ENCODE measurements at places on chromosomes 1 and 21.

DNA sequence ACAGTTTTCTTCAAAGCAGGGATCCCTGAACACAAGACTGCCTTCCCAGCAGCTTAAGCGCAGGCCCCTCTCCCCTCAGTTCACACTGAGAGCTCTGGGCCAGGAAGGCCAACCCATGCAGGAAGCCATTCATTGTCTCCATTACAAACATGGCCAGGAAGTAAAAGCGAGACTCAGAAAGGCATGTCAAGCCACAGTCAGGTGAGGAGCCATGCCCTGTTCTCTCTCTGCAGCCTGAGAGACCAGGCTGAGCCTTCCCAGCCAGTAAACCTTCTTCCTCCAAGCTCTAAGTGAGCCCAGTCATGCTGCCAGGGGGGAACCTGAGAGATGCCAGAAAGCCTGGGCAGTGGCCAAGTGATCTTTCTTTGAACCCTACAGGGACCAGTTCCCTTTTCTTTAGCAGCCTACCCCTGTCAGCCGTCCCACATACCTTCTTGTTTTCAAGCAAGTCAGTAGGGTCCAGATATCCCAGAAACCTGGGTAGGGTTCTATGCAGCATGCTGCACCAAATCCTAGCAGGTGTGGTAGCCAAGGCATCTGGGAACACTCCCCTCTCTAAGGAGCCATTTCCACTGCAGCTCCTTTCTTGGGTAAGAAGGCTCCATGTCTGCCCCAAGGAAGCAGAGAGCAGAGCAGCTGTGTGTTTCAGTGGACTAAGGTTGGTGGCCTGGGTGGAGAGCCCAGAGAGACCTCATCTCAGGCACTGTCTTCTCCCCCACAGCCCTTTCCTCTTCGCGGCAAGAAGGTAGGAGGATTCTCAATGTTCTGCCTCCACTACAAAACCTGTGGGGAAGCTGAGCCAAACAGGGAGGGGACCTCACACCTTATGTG is 977 bp downstream of the TRAF3IP3 start:
- no peaks in the 10 kb centered on the region for H3K36me3 ChIP-seq
- no peak overlapping the region for H3K27ac ChIP-seq
- peaks cover 11% of the 10 kb centered on the region for H3K27me3 ChIP-seq
- peaks cover 17% of the 10 kb centered on the region for H3K4me1 ChIP-seq
- H3K4me3 ChIP-seq: no peak overlapping the region

DNA sequence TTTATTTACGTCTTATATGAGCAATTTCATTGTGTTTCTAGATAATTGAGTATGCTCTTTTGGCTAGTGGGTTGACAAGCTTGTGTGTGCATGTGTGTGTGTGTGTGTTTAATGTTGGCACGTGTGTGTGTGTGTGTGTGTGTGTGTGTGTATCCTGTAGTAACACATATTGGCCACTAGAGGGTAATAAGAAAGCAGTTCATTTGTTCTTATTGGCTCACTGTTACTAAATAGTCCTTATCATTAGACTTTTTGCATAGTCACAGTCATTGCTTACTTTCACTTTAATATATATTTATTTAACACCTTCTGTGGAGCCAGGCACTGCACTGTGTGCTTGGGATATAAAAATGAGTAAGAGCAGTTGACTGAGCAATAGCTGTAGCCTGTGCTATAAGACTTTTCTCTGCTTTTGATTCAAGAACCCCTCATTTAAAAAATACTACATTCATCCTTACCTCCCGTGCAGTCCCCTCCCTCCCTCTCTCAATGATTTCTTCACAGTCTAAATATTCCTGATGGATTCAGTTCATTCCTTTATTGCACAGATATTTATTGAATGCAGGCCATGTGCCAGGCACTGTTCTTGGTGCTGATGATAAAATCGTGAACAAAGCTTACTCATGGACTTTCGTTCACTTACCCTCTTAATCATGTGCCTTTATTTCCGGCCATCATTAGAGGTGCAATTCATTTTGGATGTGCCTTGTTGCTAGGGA is 96.7 kb downstream of the DYRK1A start:
- peaks cover under 1% of the 10 kb centered on the region for H3K36me3 ChIP-seq
- no peak overlapping the region for H3K27ac ChIP-seq
- DNase-seq: no peak
- H3K4me1 ChIP-seq: peaks cover 30% of the 10 kb centered on the region
- no peak overlapping the region for H3K4me3 ChIP-seq

- no peak overlapping the region for H3K4me3 ChIP-seq
- peaks cover 2% of the 10 kb centered on the region for H3K27me3 ChIP-seq
- no peaks in the 10 kb centered on the region for H3K36me3 ChIP-seq
- H3K27ac ChIP-seq: no peak overlapping the region
Measured at GRCh38 chr1:232940262-232940661, 10.1 kb upstream of the NTPCR start.

- DNase-seq: no peak
- no peak overlapping the region for H3K27ac ChIP-seq
- H3K27me3 ChIP-seq: no peaks in the 10 kb centered on the region
- no peaks in the 10 kb centered on the region for H3K36me3 ChIP-seq
- no peak overlapping the region for H3K4me3 ChIP-seq
Measured at GRCh38 chr1:204017032-204017431, 55.9 kb upstream of the SOX13 start.

DNA sequence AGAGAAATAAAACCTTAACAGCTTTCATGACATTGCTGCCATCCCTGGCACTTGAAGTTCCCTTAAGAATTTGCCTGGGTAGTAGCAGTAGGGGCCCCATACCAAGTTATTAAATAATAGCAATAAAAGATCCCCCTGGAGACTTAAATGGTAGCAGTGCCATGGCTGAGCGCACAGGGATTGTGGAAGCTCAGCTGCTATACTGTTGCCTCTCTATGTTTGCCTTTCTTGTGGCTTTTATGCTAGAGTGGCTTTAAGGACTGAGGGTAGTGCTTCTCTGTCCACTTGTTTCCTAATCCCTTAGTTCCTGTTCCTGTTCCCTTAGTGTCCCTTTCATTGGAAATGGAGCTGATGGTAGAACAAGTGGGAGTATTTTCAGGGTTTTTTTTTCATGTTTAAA is 42.1 kb downstream of the NCF2 start:
- no peak overlapping the region for H3K4me3 ChIP-seq
- no peaks in the 10 kb centered on the region for H3K27me3 ChIP-seq
- peak overlapping the region; percentile 65 for H3K27ac ChIP-seq
- H3K4me1 ChIP-seq: peaks cover 60% of the 10 kb centered on the region
- H3K36me3 ChIP-seq: peaks cover 29% of the 10 kb centered on the region

- H3K27ac ChIP-seq: no peak overlapping the region
- H3K4me1 ChIP-seq: peaks cover 7% of the 10 kb centered on the region
- H3K4me3 ChIP-seq: peak overlapping the region; percentile 45
- peaks cover 60% of the 10 kb centered on the region for H3K36me3 ChIP-seq
- H3K27me3 ChIP-seq: no peaks in the 10 kb centered on the region
Measured at GRCh38 chr1:37567023-37567422, 10.3 kb downstream of the DNALI1 start.

GRCh38 chr1:41656068-41656467 is 171.6 kb upstream of the EDN2 start:
- no peak overlapping the region for H3K27ac ChIP-seq
- no peak overlapping the region for H3K4me3 ChIP-seq
- H3K27me3 ChIP-seq: peaks cover 10% of the 10 kb centered on the region
- DNase-seq: no peak
- H3K36me3 ChIP-seq: no peaks in the 10 kb centered on the region

All from endothelial cell (in vitro differentiated cells).